Stimulated activated CD8-positive, alpha-beta memory T cell treated with anti-CD3 and anti-CD28 coated beads, Interleukin-7, amount 100 ng/mL, for 48 hours (primary cell): ENCODE measurements at places on chromosomes 6 and 20.

DNA sequence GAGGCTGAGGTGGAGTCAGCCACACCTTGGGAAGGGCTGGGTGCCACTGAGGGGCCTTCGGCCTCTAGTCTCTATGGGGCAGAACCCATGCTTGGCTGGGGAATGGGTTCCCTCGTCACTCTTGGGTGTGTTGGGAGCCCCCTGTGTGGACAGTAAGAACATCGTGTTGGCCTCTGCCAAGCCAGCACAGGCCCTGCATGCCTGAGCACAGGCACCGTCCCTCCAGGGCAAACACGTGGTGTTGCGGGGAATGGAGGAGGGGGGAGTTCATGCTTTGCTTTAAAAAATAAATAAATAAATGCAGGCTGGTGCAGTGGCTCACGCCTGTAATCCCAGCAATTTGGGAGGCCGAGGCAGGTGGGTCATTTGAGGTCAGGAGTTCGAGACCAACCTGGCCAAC lies 63.0 kb downstream of the EZR start:
- DNase-seq, result no peak

GRCh38 chr6:158564243-158565121 lies 4.6 kb downstream of the TMEM181 start:
- peak; percentile 39 for DNase-seq

DNA sequence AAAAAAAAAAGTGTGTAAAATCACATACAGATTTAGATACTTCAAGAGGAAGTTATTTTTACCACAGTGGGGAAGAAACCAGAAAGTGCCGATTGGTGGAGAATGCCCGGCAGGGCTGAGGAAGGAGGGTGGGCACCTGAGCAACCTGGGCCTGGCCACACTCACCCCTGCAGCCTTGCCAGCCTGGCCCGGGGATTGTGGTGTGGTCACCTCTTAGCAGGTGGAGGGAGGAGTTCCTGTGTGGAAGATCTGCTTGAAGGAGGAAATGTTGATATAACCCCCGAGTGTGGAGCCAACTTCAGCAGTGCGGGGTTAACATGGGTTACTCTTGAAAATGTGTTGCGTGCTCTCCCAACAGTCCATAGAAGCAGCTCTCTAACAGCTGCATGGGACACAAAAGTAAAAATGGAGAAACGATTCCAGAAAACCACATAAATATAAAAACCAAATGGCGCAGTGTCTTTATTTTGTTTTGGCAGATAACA lies 14.7 kb downstream of the UST start:
- DNase-seq, result no peak

- no peak for DNase-seq
Observed at GRCh38 chr6:17349427-17349826, 44.0 kb upstream of the CAP2 start.

GRCh38 chr6:79467716-79468115 lies 69.5 kb downstream of the LCA5 start:
- DNase-seq, result no peak

DNA sequence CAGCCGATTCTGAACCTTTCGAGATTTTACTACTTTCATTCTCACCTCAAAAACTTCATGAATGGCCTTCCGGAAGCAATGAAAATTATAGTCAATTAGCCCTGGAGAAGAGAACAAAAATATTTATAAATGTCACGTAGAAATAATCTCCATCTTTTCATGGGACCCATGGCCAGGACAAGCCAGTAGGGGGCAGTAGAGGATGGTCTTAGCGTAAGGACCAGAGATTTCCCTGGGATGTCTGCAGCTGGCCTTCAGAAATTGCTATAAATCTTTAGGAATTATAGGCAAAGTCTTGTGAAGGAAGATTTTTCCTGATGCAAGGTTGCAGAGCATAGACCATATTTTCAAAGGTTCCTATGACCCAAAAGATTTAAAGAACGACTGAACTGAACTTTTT lies 15.6 kb upstream of the UBE2J1 start:
- DNase-seq, result no peak

- DNase-seq, result no peak
Observed at GRCh38 chr6:620166-620565, 36.7 kb downstream of the HUS1B start.

- DNase-seq, result peak; percentile 35
Observed at GRCh38 chr20:51022803-51023616, at the start of gene KCNG1. Gene KCNG1 (minus strand): TSS chr20:51023107. CDS start chr20:51010338, 12,769 bp downstream.

DNA sequence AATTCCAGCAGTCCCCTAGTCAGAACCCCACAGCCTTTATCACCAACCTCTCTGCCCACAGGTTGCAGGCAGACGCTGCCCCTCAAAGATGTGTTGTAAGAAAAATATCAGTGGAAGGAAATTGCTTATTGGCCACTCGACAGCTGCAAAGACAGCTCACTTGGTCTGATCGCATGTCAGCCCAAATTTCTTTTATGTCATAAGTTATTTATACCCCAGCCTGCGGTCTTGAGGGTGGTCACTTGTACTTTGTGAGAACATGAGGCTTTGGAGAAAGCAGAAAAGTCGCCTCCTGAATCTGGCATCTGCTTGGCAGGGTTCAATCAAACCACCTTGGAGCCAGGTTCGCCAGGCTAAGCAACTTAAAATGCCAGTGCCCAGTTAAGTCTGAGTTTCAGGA lies 236.5 kb upstream of the CDH4 start:
- DNase-seq, result no peak

DNA sequence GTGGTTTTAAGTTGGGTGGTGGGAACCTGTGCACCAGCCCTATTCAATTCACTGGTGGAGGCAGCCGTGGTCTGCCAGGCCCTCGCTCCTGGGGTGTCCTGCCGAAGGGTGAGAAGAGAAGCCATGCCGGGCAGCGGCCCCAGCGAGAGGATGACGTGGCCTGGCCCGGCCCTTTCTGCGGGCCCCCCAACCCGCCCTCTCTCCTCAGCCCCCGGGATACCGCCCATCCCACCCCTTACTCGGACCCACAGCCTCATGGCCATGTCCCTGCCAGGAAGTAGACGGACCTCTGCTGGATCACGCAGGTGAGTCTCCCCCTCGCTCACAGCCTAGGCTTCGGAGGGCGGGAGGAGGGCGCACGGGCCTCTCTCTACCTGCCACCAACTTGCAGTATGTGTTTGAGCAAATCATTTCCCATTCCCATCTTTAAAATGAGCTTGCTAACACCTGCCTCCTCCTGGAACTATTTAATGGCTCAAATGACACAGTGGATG lies 30.1 kb downstream of the SNPH start:
- no peak for DNase-seq

GRCh38 chr20:37364927-37365272 lies 19.0 kb downstream of the SRC start:
- no peak for DNase-seq

DNA sequence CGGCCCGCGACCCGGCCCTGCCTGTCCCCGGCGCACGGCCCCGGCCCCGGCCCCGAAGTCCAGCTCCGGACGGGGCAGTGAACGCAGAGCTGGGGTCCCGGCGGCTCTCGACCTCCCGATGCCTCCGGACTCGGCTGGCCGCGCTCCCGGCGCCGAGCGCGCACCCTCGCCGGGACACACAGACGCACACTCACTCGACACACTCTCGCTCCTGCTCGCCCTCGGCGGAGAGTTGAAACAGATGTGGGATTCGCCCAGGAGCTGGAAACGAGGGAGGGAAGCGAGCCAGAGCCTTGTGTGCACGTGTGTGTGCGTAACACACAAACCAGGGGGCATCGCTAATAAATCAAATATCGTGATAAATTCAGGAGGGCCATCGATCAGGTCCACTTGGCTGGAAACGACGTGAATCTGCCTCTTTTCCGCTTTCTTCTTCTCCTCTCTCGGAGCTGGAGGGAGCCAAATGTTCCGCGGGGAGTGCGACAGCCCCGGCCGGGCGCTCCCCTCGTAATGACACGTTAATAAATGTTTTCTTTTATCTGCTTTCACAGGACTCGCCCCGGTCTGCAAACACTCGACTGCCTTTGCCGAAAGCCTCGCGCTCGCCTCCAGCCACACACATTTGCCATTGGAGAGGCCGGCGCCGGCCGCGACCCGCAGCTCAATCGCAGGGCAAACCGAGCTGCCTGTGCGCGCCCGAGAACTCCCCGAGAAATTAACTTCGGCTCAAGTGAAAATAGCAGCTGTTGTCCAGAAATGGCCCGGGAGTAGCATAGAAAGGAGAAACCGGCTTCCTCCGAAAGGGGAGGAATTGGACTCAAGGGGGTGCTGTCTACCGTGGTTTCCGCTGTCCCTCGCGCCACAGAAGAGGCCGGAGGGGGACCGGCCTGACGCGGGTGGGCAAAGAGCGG lies 828 bp upstream of the SULF2 start:
- peak; percentile 5 for DNase-seq

DNA sequence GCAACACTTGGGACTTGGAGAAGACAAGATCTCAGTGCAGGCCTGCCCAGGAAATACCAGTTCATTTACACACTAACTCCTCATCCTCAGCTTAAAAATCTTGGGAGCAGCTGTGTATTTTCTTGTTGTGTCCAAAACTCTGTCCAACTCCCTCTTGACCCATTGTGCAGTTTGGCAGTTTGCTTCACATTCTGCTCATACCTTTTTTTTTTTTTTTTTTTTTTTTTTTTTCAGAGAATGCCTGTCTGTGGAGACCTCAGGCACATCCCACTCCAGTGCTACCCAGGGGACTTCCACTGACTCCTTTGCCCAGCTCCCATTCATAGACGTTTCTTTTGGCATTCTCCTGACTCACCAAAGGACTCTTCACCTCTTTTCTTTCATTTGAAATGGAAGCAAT lies 265.8 kb upstream of the TCF21 start:
- no peak for DNase-seq

GRCh38 chr6:142367501-142368018 lies 65.8 kb downstream of the ADGRG6 start:
- no peak for DNase-seq

DNA sequence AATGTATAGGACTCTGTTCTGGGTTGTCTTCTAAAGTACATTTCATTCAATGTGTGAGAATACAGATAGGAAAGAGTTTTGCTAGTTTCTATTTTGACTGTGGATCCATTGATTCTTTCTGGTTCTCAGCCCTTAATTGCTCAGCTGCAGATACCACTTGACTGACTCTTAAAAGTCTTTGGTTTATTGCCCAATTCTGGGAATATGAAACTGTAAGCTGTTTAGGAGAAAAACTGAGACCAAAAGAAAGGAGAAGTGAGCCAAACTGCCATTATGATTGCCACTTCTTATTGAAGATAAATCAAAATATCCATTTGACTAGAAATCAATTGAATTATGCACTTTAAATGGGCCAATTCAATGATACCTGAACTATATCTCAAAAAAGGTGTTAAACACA lies 211.4 kb downstream of the ESR1 start:
- no peak for DNase-seq

GRCh38 chr20:9514461-9515213 lies at the start of gene LAMP5:
Gene LAMP5 (plus strand): TSS chr20:9514590. CDS start chr20:9514853, 263 bp downstream.
- no peak for DNase-seq

DNA sequence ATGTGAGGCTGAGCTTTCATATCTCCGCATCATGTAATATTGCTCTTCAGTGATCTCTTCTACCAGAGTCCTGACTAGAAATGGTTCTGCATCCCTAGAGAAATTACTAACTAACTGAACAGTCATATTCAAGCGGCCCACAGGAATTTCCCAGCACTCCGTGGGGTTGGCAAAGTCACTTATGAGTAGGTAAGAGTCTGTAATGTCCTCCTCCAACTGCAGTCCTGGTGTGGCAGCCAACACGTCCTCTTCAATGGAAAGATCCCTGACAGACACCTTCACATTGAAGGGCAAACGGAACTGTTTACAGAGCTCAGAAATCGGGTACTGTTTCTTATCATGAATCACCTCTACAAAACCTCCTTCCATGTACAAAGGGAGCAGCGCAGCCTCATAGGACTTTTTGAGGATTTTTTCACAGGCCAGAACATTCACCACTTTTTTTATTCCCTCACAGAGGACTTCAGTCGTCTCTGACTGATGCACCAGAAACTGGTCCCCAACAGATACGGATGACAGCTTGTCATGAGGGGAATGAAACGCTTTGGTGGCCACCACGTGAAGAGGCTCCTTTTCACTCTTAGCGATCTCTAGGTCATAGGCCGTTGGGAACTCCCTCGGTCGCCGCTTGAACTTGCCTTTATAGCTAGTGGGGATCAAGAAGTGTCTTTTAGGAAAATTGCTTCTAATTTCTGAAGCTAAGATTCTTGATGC lies 87.7 kb downstream of the THEMIS start:
- DNase-seq, result no peak

GRCh38 chr20:35240811-35241293 lies 14.4 kb downstream of the MMP24 start:
- DNase-seq, result no peak

DNA sequence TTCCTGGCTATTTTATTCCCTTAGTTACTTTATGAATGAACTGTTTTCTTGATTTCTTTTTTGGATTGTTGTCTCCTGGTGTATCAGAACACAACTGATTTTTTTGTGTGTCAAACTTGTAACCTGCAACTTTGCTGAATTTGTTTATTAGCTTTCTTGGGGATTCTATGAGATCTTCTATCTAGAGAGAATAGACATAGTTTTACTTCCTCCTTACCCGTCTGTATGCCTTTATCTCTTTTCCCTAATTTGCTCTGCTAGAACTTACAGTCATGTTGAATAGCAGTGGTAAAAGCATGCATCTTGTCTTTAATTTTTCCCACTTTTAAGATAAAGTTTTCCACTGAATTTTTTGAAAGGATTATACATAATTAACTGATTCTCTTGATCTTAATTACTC lies 13.2 kb downstream of the RNF146 start:
- DNase-seq, result no peak

- no peak for DNase-seq
Observed at GRCh38 chr6:8382434-8382833, 52.9 kb downstream of the SLC35B3 start.

- DNase-seq, result no peak
Observed at GRCh38 chr6:54801669-54802068, 44.9 kb upstream of the FAM83B start.

- DNase-seq, result no peak
Observed at GRCh38 chr6:161273274-161273751, 548 bp downstream of the AGPAT4 start.

- no peak for DNase-seq
Observed at GRCh38 chr6:43772681-43773049, 2.7 kb downstream of the VEGFA start.

GRCh38 chr20:57106030-57106682 lies 160.3 kb downstream of the BMP7 start:
- no peak for DNase-seq

- no peak for DNase-seq
Observed at GRCh38 chr6:121430514-121431460, 4.7 kb upstream of the GJA1 start.

GRCh38 chr6:152959333-152959732 lies 23.5 kb downstream of the FBXO5 start:
- DNase-seq, result no peak

- DNase-seq, result no peak
Observed at GRCh38 chr6:159110013-159110412, 59.2 kb upstream of the FNDC1 start.

DNA sequence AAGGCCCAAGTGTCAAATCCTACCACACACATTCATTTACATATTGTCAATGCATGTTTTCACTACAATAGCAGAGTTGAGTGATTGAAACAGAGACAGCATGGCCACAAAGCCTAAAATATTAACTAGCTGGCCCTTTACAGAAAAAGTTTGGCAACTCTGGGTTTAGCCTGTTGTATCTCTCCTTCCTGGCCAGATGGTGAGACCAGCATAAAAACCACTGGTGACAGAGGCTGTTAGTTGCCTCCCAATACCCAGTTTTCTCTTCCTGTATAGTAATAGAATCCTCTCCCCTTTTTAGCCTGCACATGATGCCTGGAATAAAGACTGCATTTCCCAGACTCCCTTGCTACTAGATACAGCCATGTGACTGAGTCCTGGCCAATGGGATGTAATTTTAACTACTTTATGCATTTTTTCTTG lies 100.0 kb upstream of the TAB2 start:
- DNase-seq, result no peak

- DNase-seq, result no peak
Observed at GRCh38 chr6:30741789-30742315, 635 bp downstream of the FLOT1 start.

- no peak for DNase-seq
Observed at GRCh38 chr6:164854526-164854925, 454.9 kb downstream of the C6orf118 start.
